H1 (cell line): ENCODE measurements at places on chromosomes 2 and 18. TPM values are rescaled to one million over a fixed set of nuclear protein-coding genes. Genes with fewer than 3 reads are reported as not detected.

Gene GAREM1
- 9.2 and 9.6 TPM in 2 replicates for total RNA-seq

Gene TTC31
- total RNA-seq: 27.4 and 28.8 TPM in 2 replicates

- DNase-seq: no peak
These were observed 81.1 kb upstream of the SLC39A10 start for GRCh38 chr2:195575879-195576401.

DNA sequence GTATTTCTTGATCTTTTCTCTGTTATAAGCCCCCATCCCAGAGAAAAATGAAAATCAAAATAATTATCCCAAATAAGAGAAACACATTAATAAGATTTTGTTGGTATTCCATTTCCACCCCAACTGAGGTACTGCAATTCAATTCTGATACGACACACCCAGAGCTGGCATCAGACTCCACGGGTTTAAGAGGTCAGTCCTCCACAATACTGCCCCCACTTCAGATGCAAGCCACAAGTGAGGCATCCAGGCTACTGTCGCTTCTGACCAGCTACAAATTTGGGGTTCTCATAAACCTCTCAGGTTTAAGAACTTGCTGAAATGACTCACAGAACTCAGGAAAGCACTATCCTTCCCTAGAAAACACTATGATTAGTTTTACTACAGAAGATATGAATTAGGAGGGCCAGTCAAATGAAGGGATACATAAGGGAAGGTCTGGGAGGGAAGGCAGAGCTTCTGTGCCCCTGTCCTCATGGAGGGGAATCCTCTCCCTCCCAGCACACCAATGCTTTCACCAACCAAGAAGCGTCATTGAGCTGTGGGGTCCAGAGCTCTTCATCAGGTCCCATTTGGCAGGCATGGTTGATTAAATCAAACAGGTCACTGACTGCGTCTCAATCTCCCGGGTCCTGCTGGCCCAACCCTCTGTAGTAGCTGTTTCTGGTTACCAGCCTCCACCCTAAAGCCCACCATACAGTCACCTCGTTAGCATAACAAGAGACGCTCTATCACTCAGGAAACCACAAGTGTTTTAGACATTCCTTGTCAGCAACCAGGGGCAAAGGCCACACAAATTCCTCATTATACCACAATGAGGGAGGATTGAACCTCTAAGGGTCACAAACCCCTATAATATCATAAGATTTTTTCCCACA is 46.2 kb downstream of the IWS1 start:
- peak; percentile 56 for DNase-seq
